Hematopoietic multipotent progenitor cell treated with erythropoietin and hydrocortisone succinate and interleukin-3 and kit ligand, for 4 days (in vitro differentiated cells): ENCODE measurements at places on chromosomes 12 and 14.

- DNase-seq, result peak; percentile 45
Observed at GRCh38 chr12:108597559-108598471, at the start of gene TMEM119. TMEM119 (minus strand) TSS chr12:108598084; CDS start chr12:108592383, 5,701 bp downstream.

GRCh38 chr12:65157091-65157490, 12.3 kb upstream of the LEMD3 start:
- no peak for DNase-seq

GRCh38 chr14:102089621-102090343, 2.9 kb upstream of the HSP90AA1 start:
- DNase-seq, result no peak

DNA sequence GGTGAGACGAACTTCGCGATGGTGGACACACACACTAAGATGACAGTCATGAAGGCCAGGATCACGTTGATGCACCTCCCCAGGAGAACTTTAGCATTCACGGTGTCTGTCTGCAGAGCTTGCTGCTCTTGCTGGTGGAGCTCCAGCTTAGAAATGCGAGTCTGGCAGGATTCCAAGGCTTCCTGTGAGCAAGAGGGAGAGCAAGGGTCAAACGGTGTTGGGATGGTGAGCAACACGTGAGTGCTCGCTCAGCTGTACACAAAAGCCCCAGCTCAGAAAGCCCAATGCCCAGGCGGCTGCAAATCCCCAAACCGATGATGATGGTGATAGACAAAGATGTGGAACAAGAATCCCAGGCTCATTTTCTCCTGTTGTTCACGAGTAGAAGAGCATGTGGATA, 78.8 kb downstream of the TMCC3 start:
- no peak for DNase-seq

DNA sequence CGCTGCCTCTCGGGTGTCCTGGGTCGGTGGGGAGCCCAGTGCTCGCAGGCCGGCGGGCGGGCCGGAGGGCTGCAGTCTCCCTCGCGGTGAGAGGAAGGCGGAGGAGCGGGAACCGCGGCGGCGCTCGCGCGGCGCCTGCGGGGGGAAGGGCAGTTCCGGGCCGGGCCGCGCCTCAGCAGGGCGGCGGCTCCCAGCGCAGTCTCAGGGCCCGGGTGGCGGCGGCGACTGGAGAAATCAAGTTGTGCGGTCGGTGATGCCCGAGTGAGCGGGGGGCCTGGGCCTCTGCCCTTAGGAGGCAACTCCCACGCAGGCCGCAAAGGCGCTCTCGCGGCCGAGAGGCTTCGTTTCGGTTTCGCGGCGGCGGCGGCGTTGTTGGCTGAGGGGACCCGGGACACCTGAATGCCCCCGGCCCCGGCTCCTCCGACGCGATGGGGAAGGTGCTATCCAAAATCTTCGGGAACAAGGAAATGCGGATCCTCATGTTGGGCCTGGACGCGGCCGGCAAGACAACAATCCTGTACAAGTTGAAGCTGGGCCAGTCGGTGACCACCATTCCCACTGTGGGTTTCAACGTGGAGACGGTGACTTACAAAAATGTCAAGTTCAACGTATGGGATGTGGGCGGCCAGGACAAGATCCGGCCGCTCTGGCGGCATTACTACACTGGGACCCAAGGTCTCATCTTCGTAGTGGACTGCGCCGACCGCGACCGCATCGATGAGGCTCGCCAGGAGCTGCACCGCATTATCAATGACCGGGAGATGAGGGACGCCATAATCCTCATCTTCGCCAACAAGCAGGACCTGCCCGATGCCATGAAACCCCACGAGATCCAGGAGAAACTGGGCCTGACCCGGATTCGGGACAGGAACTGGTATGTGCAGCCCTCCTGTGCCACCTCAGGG, 679 bp downstream of the ARF6 start:
- peak; percentile 82 for DNase-seq

GRCh38 chr12:132148368-132149045, 4.2 kb downstream of the NOC4L start:
- no peak for DNase-seq

DNA sequence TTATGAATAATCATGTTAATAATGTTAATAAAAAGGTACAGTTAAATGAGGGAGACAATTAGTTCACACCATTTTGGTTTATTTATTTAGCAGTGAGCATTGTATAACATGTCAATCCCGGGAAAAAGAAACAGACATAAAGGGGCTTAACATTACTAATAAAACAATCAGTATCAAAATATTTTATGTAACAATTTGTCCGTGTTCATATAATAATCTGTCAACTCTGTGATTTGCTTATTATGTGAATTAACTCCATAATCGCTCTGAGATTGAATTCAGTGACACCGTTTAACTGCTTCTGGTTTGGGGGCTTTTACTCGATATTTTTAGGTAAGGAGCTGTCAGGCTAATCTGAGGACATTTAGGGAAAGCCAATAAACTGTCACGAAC, 95.8 kb upstream of the HMGA2 start:
- no peak for DNase-seq

DNA sequence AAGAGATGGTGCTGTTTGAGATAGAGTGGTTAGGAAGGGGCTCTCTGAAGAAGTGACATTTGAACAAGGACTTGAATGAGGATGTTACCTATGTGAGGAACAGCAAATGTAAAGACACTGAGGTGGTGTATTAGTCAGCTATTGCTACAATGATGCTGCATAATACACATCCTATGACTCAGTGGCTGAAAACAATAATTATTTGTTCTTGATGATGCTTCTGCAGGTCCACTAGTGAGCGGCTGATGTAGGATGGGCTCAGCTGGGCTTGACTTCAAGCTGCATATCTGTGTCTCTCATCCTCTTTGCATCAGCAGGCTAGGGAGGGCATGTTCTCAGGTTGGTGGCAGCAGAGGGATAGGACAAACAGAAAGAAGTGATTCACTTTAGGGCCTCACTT, 21.4 kb upstream of the CLMN start:
- DNase-seq, result no peak

DNA sequence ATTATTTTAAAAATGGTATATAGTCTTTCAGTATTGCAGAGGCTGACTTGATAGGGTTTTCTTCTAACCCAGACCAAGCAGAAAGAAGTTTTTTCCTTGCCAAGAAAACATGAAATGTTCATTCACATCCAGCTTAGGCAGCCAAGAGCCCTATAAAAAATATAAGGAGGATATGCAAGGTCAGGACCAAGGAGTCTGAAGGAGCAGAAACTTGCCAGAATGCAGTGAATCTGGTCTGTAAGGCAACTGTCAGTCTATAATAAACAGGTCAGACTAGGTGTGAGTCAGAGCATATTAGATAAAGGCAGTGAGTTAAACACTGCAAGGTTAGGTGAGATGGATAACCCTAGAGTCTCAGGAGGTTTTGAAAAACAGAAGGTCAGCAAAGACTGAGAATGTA, 645.5 kb downstream of the C12orf50 start:
- no peak for DNase-seq

DNA sequence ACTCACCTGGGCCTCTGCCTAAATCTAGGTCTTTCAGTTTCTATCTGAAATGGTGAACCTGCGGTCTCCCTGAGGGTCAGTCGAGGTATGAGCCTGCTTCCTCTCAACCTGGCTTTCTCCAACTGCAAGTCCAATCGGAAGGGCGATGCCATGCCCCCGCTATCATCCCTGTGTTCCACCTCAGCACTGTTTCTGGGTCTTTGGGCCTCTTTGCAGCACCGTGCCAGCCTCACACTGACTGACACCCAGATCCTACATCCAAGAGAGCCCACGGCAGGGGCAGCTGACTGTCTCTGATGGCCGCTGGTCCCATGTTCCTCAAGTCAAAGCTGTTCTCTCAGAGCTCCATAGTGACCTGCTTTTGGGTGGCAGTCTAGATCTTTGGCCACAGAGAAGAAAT, 120.7 kb downstream of the PAPOLA start:
- DNase-seq, result no peak

- DNase-seq, result no peak
Observed at GRCh38 chr14:74105381-74105780, 20.6 kb downstream of the LIN52 start.

DNA sequence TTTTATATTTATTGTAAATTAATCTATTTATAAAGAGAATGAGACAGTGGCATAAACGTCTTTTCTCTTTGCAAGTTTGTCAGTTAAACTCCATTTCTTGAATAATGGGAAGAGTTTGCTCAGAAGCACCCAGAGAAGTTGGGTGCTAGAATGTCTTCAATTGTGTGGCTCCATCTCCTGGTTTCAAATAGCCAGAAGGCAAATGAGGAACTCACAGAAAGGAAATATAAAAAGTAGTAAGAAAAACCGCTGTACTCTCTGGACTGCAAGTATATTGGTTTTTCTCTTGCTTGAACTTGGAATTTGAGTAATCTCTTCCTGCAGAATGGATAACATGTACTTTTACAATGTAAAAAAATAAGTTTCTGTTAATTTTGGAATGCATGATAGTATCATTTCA, 217.5 kb downstream of the DPY19L2 start:
- DNase-seq, result peak; percentile 57

GRCh38 chr12:53677800-53678148, 1.9 kb upstream of the ATP5MC2 start:
- no peak for DNase-seq

DNA sequence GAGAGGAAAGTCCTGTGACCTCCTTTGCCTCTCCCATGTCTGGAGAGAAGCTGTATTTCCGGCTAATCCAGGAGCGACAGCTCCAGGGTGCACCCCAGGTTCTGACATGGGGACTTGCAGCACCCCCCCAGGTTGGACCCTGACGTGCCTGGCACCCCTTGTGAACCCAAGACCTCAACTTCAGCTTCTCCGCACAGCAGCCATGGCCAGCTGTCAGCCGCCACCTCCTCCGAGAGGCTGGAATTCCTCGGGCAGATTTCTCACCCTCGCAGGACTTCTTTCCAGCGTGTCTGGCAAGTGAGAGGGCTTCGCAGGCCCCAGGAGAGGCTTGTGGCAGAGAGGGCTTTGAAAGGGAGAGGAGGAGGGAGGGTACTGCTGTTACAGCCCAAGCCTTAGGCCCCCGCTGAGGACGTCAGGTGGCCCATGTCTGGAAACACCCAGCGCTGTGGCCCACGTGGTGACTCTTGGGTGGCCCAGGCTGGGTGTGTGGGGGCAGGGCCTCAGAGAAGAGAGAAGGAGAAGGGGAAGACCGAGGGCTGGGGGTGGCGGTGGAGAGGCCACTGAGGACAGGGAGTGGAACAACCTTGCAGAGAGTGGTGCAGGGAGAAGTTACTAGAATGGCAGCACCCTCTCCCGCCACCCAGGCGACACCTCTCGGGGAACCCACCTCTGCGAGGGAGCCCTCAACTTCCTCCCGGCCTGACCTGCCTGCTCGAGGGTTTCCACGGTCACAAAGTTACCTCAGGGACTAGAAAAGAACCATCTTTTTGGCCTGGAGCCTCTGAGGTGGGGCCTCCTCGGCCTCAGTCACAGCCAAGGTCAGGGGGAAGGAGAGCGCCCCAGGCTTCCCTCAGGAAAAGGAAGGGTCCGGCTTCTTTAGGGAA, 11.7 kb upstream of the RPS6KL1 start:
- no peak for DNase-seq

GRCh38 chr12:132137483-132138125, 6.5 kb downstream of the DDX51 start:
- DNase-seq, result no peak

GRCh38 chr12:60494244-60494643, 898.4 kb downstream of the SLC16A7 start:
- peak; percentile 59 for DNase-seq

DNA sequence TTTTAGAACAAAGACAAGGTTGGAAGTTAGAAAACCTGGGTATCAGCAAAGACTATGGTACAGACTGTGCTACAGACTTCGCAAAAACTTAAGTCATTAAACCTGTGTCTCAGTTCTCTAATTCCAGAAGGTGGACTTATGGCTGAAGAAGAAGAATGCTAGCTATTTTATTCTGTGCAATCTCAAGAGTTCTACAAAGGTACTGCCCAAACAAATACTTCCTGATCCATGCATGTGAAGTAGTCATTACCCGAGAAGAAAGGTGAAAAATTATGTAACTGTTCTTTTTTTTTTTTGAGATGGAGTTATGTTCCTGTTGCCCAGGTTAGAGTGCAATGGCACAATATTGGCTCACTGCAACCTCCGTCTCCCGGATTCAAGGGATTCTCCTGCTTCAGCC, 45.5 kb upstream of the SLC2A3 start:
- DNase-seq, result no peak

DNA sequence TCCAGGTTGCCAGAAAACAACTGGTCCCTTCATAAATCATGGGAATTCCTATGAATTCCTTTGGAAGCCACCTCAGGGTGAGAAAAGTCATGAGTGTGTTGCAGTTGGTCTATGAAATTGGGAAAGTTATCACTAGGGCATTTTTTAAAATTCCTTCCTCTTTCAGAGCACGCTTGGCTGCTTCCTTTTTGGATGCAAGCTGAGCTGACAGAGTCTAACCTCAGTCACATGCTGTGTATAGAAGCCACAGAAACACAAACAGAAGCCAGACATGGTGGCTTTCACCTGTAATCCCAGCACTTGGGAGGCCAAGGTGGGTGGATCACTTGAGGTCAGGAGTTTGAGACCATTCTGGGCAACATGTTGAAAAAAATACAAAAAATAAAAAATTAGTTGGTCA, 21.7 kb upstream of the HELB start:
- DNase-seq, result peak; percentile 35

- DNase-seq, result no peak
Observed at GRCh38 chr14:41505491-41505890, 101.2 kb upstream of the LRFN5 start.

DNA sequence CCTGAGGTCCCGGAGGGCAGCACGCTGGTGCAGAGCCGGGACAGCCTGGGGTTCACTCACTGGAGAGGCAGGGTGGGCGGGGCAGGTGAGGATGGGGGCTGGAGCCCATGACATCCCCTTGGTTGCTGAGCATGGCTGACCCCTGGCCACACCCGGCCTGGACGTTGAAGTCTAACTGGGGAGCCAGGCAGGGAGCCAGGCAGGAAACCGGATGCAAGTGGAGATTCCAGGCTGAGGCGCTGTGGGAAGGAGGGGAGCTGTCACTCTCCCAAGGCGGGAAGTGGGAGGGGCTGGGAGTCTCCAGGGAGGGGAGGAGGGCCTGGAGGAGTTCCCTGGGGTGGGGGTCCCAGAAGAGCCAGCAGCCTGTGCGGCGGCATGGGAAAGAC, 7.7 kb upstream of the INF2 start:
- no peak for DNase-seq

DNA sequence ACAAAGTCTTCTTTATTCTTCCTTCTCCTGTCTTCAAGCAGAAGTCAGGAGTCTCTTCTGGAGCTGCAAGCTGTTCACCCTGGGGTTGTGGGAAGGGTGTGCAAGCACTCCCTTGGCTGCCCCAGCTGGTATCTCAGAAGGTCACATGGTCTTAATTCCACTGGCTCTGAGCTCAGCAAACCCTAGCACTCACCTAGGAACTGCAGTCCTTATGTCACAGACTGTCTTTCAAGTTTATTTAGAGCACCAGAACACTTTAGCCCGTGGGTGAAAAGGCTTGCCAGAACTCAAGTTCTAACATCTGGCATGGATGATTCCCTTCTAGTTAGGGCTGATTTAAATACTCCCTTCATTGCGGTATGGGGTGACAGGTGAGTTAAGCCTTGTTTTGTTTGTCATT, 379.0 kb downstream of the CCER1 start:
- DNase-seq, result no peak

DNA sequence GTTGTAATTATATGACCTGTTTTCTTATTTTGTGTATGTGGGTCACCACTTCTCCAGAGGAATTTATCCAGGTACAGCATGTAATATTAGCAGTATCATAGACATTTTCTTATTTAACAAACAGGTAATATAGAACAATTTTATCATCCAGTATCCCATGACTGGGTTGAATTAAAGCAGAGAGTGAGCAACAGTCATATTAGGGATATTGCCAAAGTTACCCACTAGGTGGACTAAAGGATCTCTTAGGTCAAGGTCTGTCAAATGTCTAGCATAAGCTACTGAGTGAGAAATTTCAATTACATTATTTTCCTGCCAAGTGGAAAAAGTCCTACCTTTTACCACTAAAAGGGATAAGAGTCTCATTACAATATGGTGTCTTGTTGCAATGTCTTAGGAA, 62.1 kb upstream of the TRIM9 start:
- DNase-seq, result peak; percentile 62
